Amniotic stem cell (primary cell): ENCODE measurements at places on chromosomes 1 and 21.

GRCh38 chr1:109296782-109297181 lies 10.0 kb downstream of the MYBPHL start:
- no peak for DNase-seq

- no peak for DNase-seq
Observed at GRCh38 chr1:64172458-64172983, 30.9 kb upstream of the UBE2U start.

GRCh38 chr1:227742738-227743715 lies 7.8 kb downstream of the SNAP47 start:
- DNase-seq: no peak

DNA sequence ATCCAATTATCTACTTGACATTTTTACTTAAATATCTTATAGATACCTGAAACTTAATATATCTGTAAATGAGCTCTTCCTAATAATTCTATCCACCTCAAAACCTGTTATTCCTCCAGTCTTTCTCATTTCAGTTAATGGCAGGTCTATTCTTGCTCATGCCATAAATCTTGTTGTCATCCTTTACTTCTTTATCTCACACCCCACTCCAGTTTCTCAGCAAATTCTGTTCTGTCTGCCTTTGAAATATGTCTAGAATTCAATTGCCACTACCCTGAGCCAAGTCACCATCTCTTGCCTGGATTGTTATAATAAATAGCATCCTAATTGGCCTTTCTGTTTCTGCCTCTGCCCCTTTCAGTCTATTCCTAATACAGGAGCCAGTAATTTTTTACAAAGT lies 105.8 kb downstream of the MAN1A2 start:
- DNase-seq: no peak
